Stimulated activated CD8-positive, alpha-beta memory T cell treated with anti-CD3 and anti-CD28 coated beads, Interleukin-2, amount 100 ng/mL, for 48 hours (primary cell): ENCODE measurements at places on chromosomes 7 and 10.

GRCh38 chr7:138021889-138022288 is 20.0 kb upstream of the CREB3L2 start:
- DNase-seq = no peak

GRCh38 chr10:47409866-47410256 is 25.8 kb upstream of the ZNF488 start:
- no peak for DNase-seq

DNA sequence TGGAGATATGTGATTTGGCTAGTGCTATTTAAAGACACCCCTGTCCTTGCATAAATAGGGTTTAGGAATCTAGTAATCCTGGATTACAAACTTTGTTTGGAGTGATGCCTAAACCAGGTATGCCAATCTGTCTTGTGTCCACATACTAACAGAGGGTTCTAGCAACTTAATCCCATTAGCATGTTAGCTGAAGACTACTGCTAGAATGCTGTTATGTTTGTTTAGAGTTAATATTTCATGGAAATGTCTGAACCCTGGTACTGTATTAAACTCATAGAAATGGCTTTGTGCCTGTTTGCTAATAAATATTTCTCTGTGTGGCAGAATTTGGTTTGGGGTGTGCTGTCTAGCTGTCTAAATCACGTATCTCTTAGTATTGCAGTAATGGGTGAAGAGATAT is 150.8 kb downstream of the PFKFB3 start:
- no peak for DNase-seq

GRCh38 chr10:72260976-72261783 is 12.5 kb upstream of the DDIT4 start:
- no peak for DNase-seq

- DNase-seq = no peak
Observed at GRCh38 chr10:132595854-132596253, 58.3 kb downstream of the INPP5A start.

DNA sequence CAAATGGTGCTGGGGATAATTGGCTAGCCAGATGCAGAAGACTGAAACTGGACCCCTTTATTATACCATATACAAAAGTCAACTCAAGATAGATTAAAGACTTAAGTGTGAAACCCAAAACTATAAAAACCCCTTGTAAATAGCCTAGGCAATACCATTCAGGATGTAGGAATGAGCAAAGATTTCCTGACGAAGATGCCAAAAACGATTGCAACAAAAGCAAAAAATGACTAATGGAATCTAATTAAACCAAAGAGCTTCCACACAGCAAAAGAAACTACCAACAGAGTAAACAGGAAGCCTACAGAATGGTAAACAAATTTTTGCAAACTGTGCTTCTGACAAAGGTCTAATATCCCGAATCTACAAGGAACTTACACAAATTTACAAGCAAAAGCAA is 30.9 kb upstream of the PLXDC2 start:
- DNase-seq = no peak

GRCh38 chr10:21813946-21814345 is 189.6 kb downstream of the DNAJC1 start:
- no peak for DNase-seq

- no peak for DNase-seq
Observed at GRCh38 chr10:99430116-99430450, 341 bp downstream of the GOT1 start.

GRCh38 chr7:151244841-151245346 is 3.6 kb downstream of the SMARCD3 start:
- DNase-seq = no peak

- DNase-seq = no peak
Observed at GRCh38 chr7:945147-945555, 9.3 kb downstream of the ADAP1 start.

- DNase-seq = no peak
Observed at GRCh38 chr10:44314802-44315460, 70.0 kb downstream of the CXCL12 start.

GRCh38 chr7:46139079-46139478 is 218.0 kb upstream of the IGFBP3 start:
- DNase-seq = no peak

- peak; percentile 80 for DNase-seq
Observed at GRCh38 chr10:84267503-84268126, 22.8 kb downstream of the RGR start.

GRCh38 chr7:81925530-81925929 is 155.7 kb upstream of the HGF start:
- DNase-seq = no peak

DNA sequence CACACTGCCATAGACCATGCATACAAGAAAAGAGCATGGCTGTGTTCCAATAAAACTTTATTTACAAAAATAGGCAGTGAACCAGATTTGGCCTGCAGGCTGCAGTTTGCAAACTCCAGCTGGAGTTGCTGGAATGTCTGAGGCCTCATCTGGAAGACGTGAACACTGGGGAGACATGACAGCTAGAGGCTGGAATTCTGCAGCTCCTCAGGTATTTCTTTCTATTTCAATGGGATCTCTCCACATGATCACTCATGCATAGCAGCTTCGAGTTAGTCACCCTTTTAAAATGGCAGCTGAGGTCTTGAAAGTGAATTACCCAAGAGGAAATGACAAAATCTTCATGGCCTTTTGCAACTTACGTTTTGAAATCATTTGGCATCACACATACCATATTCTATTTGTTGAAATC is 52.6 kb upstream of the BET1 start:
- no peak for DNase-seq

DNA sequence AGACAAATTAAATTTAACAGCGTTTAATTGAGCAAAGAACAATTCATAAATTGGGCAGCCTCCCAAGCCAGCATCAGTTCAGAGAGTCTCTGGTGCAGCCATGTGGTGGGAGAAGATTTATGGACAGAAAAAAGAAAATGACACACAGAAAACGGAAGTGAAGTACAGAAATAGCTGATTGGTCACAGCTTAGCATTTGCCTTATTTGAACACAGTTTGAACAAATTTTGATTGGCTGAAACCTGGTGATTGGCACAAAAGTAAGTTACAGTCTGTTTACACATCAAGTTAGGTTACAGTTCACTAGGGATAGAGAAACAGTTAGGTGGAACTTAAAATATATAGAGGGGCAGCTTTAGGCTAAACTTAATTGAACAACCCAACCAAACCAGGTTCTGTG is 720.1 kb downstream of the TYW1 start:
- no peak for DNase-seq

GRCh38 chr7:104371216-104371979 is 43.0 kb downstream of the LHFPL3 start:
- no peak for DNase-seq

DNA sequence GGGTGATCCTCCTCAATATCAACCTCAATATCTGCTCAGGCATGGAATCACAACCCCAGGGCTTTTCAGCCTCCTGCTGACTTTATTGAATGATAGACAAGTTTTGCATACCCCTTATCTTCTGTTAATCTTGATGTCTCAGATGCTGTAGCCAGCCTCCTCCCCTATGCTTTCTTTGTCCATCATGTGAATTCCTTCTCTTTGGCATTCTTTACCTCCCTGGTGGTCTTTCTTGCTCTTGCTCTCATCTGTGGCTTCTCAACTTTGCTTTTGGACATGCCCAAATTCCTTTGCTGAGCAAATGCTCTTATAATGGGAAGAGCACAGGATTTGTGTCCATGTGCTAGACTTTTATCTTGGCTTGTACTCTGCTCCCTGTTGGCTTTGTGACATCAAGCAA is 73.4 kb upstream of the FAM13C start:
- DNase-seq = no peak

GRCh38 chr10:88315755-88316154 is 267.4 kb downstream of the RNLS start:
- DNase-seq = no peak

GRCh38 chr10:96588616-96589419 is 2.0 kb upstream of the TM9SF3 start:
- no peak for DNase-seq

DNA sequence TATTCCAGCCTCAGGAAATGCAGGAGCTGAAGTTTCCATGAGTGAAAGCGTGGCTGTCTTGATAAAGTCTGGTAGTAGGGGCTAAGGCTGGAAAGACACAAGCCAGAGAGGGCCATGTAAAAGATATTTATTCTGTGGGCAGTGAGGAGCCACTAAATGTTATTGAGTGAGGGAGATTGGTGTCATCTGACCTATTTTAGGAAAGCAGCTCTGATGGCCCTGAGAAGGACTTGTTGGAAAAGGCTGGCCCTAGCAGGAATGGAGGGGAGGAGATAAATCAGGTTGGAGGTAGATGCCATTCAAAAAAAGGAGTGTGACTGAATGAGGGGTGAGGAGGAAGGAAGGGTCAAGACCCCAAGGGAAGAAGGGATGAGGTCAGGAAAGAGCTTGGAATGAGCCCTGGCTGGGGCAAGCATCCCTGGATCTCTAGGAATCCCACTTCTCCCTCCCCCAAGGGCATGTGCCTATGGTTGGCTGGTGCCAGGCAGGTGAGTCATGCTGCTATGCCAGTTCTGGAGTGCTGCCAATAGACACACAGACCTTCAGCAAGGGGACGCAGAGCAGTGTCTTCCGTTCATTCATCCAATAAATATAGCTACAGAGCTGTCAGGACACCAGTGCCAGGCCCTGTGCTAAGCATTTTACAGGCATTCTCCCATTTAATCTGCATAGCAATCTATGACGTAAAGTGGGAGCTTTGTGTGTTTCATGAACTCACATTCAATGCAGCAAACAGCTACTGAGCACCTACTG is 2.0 kb downstream of the ANKRD2 start:
- no peak for DNase-seq

DNA sequence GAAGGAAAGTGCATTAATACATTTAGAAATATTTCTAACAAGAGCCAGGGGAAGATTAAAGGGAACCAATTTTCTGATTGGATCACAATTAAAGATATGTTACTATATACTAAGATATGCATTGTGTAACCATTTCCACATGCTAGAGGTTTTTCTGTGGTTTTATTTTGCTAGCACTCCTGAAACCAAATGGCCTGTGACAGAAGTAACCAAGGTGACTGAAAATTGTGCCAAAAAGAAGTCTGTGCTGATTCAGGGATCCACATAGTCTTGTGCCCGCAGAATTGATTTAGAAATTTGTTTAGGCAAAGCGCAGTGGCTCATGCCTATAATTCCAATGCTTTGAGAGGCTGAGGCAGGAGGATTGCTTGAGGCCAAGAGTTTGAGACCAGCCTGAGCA is 1.8 kb downstream of the CC2D2B start:
- no peak for DNase-seq

- DNase-seq = no peak
Observed at GRCh38 chr7:7054252-7054830, 128.0 kb upstream of the C1GALT1 start.

GRCh38 chr10:132557696-132558515 is 20.3 kb downstream of the INPP5A start:
- no peak for DNase-seq

DNA sequence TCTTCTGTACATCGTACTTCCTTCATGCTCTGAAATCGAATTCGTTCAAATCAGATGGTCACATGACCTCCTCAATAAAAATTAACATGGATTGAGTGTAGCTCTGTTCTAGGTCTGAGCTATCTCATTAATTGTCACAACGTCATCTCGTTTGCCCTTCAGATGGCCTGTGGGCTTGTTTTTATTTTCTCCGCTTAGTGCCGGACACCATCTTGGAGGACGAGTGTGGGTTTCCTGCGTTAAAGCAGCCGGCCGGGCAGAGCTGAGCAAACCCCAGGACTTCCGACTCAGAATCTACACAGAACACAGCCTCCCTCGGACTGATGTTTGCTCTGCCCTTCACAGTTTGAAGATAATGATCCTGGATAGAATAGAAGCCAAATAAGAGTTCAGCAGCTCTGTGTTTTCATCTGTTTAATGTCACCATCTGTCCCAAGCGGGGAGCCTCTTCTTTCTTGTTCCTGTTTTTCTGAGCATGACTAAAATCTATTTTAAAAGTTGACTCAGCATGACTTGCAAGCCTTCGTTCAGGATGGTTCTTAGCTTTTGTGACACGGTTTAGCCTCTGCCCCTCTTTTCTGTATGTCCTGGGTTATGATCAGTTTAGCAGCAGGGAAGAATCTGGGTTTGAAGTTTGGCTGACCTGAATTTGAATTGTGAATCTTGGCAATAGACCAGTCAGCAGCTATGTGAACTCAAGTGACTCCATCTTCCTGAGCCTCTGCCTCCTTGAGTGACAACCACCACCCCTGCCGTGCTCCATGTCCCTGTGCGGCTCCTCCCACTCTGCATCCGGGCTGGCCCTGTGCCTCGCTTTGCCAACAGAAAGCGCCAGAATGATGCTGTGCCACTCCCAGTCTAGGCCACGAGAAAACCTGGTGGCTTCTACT is 30.6 kb upstream of the GALNTL5 start:
- DNase-seq = no peak

DNA sequence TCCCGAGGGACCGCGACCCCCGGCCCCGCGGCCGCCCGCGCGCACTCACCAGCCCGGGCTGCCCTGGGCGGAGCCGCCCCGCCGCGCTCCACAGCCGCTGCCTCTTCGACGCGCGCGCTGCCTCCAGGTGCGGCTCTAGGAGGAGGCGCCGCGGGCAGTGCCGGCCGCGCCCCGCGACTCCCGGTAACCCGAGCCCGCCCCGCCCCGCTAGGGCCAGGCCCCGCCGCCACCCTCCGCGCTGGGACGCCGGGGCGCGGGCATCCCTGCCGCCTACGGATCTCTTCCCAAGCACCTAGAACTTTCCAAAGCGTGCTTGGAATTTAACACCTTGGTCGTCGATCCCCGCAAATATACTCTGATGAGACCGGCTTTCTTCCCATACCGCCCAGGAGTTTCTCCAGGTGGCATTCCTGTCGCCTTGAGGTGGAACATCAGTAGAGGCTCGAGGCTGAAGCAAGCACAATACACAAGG is at the start of gene SLC26A5:
TSS of gene SLC26A5 (minus strand) at position 159 of the 472 bp plus-strand sequence. CDS start 24,693 bp downstream, outside the sequence.
- DNase-seq = peak; percentile 5

DNA sequence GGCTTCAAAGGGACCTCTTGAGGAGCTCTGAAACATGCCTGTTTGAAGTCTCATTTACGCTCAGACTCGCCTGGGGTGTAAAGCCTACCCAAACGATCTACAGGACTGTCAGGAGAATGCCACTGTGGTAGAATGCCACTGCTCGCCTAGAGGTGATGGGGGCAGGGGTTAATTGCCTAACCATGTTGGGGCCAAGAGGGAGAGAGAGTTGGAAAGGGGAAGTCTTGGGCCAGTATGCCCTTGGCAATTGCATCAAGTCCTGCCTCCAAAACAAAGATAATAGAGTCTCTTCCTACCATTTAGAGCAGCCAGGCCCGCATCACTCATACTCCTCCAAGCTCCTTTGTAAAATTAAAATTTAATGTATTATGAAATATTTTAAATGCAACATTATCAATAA is 25.2 kb downstream of the CDK1 start:
- DNase-seq = no peak

GRCh38 chr10:51046654-51047053 is 27.6 kb upstream of the PRKG1 start:
- no peak for DNase-seq
